ENCODE measurements at places on chromosomes 1 and 21. TPM values are rescaled to one million over a fixed set of nuclear protein-coding genes. Genes with fewer than 3 reads are reported as not detected.

GRCh38 chr1:118945489-118945888 lies 42.7 kb downstream of the TBX15 start:
- H3K36me3 ChIP-seq: no peaks in the 10 kb centered on the region
- H3K4me3 ChIP-seq: no peak overlapping the region
- peaks cover 25% of the 10 kb centered on the region for H3K4me1 ChIP-seq
- no peak for DNase-seq

GRCh38 chr1:201947697-201948008 lies 1.3 kb upstream of the LMOD1 start:
- DNase-seq: no peak
- H3K4me3 ChIP-seq: no peak overlapping the region
- H3K36me3 ChIP-seq: no peaks in the 10 kb centered on the region
- H3K27me3 ChIP-seq: peaks cover 41% of the 10 kb centered on the region
- no peak overlapping the region for H3K27ac ChIP-seq

- DNase-seq: no peak
- H3K27ac ChIP-seq: no peak overlapping the region
- H3K4me3 ChIP-seq: no peak overlapping the region
- H3K36me3 ChIP-seq: no peaks in the 10 kb centered on the region
- H3K27me3 ChIP-seq: no peaks in the 10 kb centered on the region
Observed at GRCh38 chr1:231924180-231924579, 297.6 kb downstream of the DISC1 start.

- H3K27me3 ChIP-seq: no peaks in the 10 kb centered on the region
- no peak overlapping the region for H3K27ac ChIP-seq
Observed at GRCh38 chr1:93779540-93780165, 98.0 kb upstream of the BCAR3 start.

DNA sequence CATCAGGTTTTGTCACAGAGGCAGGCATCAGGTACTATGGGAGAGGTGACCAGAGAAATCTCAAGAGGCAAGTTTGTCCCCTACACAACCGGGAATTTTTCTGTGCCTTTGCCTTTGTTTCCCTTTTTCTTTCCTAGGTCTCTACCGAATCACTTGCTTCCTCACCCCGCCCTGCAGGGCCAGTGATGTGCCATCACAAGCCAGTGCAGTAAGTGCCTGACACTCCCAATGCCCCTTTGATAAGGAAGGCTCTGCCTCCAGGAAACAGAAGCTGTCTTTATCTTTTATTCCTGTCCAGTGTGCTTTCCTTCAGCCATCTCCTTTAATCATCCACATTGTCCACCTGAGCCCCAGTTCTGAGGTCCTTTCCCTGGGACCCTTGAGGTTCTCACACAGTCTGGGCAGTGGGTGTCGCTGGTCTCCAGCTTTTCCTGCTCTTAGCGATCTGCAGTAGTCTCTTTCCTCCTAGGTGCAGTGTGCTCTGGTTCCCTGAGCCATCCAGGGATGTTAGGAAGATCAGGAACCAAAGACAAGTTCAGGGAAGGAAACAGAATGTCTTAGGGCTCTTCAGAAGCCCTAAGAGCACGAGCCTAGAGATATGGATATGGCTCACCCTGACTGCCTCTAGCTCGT lies 36.6 kb downstream of the GJA5 start:
- H3K27ac ChIP-seq: no peak overlapping the region
- no peak overlapping the region for H3K4me3 ChIP-seq
- DNase-seq: peak; percentile 51
- H3K27me3 ChIP-seq: 0 out of 3 replicates have a peak, but pooled peaks cover 6% of the 10 kb centered on the region
- no peaks in the 10 kb centered on the region for H3K36me3 ChIP-seq

DNA sequence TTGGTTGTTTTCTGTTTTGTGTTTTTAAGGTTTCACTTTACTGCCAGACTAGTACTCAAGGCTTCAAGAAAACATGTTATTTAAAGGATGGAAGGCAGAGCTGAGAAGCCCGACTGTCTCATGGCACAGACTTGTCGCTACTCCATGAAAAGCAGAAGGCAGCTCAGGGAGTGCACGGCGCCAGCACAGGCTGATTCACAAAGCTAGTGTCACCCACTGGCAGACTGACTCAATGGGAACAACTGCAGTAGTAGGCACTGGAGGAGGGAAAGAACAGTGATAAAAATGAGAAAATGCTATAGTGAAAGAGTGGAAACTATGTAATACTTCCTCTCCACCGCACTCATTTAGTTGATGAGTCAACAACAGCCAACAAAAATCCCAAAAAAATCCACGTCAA lies 14.7 kb downstream of the HSF2BP start:
- no peak overlapping the region for H3K4me3 ChIP-seq
- H3K27ac ChIP-seq: no peak overlapping the region
- no peaks in the 10 kb centered on the region for H3K27me3 ChIP-seq
- DNase-seq: no peak

DNA sequence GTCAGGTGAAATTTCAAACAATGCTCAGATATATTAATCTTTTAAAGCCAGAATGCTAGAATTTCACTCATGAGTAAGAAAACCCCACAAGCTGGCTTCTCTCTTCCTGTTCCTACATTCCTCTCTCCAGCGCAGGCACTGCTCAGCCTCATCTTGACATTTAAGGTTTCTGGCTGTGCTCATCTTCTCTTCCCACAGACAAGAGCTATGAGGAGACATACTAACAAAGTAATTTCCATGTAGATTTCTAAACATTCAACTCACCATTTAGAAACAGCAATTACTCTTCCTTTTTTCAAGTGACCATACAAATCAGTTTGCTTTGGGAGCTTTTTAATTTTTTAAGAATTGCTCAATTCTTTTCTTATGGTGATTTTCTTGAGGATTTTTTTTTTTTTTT lies 7.8 kb upstream of the LRRC8D start:
- H3K4me1 ChIP-seq: peaks cover 48% of the 10 kb centered on the region
- DNase-seq: no peak
- H3K36me3 ChIP-seq: no peaks in the 10 kb centered on the region
- no peak overlapping the region for H3K27ac ChIP-seq
- no peak overlapping the region for H3K4me3 ChIP-seq

RSPH1 gene
- not detected for total RNA-seq

SLC41A1 gene
- 1.3 TPM for total RNA-seq

GSTM5 gene
- not detected for total RNA-seq

NMNAT2 gene
- total RNA-seq: not detected

FAM131C gene
- not detected for total RNA-seq

PRDM16 gene
- 0.15 TPM for total RNA-seq

PPIAL4G gene
- not detected for total RNA-seq

C1orf56 gene
- 1.5 TPM for total RNA-seq

F13B gene
- 2.7 TPM for total RNA-seq

SLAMF9 gene
- total RNA-seq: not detected
